ENCODE measurements at places on chromosomes 6 and 20. TPM values are rescaled to one million over a fixed set of nuclear protein-coding genes. Genes with fewer than 3 reads are reported as not detected.

DNA sequence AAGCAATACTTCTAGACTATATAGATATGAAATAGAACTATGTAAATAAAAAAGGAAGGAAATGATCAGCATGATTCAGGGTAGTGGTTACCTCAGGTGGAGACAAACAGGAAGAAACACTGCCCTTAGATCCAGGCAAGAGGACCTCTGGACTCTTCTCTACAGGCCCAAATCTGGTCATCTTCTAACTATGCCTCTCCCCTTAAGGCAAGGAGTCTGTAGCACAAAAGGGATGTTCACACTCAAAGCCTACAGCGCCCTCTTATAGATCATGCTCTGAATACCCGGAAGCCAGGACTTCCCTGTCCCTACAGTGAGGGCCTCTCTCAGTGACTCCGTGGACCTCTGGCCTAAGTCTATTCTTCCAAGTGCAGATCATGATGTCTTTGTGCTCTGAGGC, 30.4 kb upstream of the HIVEP2 start:
- DNase-seq: no peak

DNA sequence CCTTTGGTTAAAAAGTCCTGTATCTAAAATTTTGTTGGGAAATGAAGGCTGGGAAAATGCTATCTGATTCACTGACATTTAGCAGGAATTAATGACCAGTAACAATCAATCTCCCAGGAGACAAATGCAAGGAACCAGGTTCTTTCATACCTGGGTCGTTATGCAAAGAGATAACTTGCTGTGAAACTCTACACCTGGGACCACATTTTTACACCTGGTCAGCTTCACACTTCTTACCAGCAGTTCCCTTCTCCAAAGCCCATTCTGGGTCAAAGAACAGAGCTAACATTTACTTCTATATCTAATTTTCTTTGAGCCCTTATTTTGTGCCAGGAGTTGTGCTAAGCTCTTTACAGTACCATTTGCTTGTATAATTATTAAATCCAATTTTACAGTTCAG, 27.4 kb upstream of the STXBP5 start:
- no peak for DNase-seq

- no peak for DNase-seq
Measured at GRCh38 chr6:113820761-113821160, 36.4 kb upstream of the MARCKS start.

- no peak for DNase-seq
Measured at GRCh38 chr6:158501360-158502262, 58.3 kb upstream of the TMEM181 start.

CGAS gene
- 5.3 TPM for total RNA-seq

DNA sequence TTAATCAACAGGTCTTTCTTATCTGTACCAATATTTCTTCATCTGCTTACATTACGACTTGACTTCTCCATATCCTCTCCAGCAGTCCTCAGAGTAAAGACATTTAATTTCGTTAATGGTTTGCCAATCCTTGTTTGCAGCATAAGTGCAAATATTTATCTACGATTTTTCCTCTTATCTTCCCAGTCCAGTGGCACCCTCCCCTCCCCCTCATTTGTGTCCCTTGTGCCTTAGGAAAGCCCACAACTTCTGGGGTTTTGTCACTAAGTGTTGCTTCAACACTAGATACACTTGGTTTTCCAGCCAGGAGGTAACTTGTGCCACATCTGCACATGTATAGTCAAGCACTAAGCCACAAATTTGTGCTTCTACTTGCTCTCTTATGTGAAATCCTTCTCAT, 327.2 kb downstream of the CBLN4 start:
- DNase-seq: no peak

RAB22A gene
- 21.6 TPM for total RNA-seq

NHLRC1 gene
- 1.5 TPM for total RNA-seq
